ENCODE measurements at places on chromosomes 3 and 15.

DNA sequence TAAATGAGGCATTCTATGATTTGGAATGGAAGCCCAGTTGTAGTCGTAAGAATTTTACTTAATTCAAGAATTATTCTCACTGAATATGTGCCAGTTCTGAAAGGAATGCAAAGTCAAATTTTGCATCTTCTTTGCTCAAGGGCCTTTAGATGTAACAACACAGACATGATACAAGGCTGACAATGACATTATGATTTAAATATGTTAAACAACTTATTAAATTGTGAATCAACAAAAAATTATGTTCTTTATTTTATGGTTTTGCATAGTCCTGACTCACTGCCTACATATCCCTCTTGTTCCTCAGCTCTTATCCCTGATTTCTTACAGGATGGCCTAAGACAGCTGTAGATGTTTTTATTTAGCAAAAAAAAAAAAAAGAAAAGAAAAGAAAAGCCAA, 170.9 kb upstream of the NR2E3 start:
- DNase-seq = no peak

- DNase-seq = no peak
Measured at GRCh38 chr3:132435911-132436425, 18.7 kb downstream of the DNAJC13 start.

DNA sequence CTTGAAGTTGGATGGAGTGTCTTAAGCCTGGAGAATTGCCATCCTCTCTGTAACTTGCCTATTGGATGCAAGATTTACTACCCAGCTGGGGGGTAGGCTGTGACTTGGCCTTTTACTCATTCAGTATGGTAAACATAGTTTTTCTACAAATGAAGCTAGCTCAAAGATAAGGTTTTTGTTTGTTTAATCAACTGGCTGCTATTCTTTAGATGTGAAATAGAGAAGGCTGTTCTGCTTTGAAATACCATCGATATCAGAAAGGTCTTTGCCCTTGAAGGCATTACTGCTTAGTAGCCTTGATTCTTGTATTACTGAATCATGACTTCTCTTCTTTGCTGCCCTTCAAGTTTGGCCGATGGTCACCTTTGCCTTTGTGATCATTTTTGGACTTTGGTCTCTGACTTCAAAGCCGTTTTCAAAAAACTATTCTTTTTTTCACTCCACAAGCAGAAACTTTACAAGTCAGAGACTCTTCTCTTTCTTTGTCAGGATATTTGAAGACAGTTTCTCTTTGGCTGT, 83.1 kb downstream of the GAP43 start:
- no peak for DNase-seq

GRCh38 chr15:97598353-97598798, 362.1 kb upstream of the ARRDC4 start:
- DNase-seq = no peak

DNA sequence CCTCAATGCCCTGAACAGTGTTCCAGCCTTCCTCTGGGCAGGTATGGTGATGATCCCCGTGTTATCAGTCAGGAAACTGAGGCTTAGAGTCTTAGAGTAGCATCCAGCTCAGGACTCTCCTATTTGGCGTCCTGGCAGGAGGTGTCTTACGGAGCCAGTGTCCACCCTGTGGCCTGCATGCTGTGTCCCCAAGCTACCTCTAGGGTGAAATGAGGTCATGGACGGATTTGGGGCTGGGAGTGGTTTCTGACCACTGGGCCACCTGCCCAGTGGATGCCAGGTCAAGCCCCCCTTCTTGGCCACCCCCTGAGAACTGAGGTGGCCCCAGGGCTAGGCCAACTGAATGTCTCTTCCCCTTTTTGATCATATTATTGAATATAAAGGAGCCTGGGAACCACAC, 27.2 kb upstream of the SLC6A6 start:
- DNase-seq = no peak

GRCh38 chr3:129794311-129795185, 99.0 kb downstream of the TMCC1 start:
- peak; percentile 9 for DNase-seq

- no peak for DNase-seq
Measured at GRCh38 chr3:14837878-14838258, 19.1 kb downstream of the FGD5 start.

DNA sequence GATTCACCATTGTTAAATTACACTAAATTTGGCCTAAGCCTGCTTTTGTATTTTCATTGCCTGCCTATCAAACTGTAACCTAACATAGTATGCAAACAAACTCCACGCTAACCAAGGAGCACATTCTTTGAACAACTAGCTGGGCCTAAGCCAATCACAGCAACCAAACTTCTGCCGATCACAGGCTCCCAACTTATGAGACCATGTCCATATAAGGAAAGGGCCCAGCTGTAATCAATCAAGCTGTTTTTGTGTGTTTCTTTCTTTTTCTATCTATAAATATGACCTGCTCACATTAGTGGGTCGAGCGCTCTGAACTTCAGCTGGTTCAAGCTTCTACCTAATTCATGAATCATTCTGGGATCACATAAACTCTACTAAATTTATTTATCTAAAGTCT, 473.6 kb downstream of the SI start:
- DNase-seq = no peak

DNA sequence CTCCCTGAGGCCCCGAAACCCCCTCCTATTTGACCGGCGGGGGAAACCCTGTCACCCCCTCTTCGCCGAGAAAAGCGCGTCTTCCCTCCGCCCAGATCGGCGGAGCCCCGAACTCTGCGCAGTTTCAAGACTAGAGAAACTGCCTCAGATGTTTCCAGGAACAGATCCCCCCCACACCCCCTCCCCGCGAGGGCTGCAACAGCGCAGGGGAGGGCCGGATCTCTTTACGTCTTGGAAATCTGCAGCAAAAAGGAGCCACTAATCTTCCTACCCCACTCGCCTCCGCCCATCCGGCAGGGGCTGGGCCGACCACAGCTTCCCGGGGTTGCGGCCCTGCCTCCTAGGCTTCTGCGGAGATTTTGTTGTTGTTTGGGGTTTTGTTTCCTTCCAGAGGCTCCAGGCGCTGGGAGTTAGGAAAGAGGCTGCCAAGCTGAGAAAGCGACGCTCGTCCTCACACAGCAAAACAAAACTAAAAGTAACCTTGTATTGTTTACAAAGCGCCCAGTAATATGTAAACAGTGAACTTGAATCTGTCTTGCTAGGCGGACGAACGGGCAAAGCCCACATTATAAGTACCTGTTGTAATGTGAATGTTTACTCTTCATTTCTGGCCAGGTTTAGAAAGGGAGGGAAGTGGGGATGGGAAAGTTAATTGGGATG, 2.2 kb downstream of the FOXB1 start:
- DNase-seq = peak; percentile 87

- no peak for DNase-seq
Measured at GRCh38 chr15:58535894-58536293, 104.1 kb downstream of the LIPC start.

DNA sequence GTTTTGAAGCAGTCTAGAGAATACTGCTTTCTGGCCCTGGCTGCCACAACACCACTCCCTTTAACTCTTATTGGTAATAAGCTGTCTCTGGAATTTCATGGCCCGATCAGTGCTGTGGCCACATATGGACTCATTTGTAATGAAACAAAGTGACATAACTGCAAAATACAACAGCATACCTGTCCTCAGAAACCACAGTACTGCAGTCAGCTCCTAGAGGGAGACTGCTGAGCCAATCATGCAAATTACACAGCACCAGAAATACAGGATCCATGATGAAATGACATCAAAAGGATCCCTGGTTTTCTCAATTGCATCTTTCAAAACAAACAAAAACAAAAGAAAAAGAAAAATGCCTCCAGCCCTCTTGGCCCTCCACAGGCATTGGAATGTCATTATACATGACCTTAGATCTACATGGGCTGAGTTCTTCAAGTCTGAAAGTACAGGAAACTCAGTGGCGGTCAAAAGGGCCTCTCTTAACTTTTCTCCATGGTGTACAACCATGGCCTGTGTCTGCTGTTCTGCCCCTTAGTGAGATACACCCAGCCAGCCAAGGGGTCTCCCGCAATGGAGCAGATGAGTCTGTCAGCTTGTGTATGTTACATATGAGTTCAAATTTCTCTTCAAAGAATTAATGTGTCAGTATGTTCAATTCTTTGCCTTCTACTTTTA, 24.9 kb upstream of the KBTBD12 start:
- DNase-seq = no peak

GRCh38 chr3:187743195-187744141, 1.8 kb downstream of the BCL6 start:
- DNase-seq = peak; percentile 81

DNA sequence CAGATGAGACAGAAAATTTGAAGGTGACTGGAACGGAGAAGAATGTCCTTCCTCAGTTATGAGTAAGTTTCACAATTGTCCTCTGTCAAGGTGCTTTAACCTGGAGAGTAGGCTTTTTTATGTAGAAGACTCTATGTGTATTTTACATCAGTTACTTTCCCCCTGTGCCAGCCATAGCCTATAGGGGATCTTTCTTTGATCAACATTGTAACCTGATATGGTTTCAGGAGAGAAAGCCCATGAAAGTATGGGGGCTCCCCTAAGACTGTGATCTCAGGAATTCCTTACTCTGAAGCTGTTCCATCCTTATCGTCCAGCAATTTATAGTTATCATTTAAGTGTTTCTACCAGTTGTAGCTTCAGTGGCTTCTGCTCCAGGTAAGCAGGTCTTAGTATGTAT, 1076.3 kb upstream of the EPHA6 start:
- DNase-seq = no peak

DNA sequence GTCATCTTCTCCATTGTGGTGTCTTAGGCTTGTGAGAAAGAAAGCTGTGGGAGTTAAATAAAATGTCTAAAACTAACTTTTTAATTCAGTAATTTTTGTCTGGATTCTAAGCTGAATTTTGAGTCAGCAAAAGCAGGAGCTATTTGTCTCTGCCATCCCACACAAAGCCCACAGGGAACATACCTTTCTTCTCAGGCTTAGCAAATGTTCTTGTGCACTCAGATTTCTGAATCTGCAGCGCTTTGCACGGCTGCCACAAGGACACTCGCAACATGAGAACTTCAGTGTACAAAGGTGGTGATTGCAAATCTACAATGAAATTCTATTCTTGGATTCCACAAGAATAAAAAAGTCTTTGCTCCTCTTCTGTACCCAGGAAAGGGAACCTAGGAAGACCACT, 88.2 kb upstream of the RNF7 start:
- no peak for DNase-seq

GRCh38 chr15:84947947-84948830, 33.5 kb upstream of the PDE8A start:
- DNase-seq = no peak

All from activated CD4-positive, alpha-beta memory T cell treated with anti-CD3 and anti-CD28 coated beads for 36 hours (primary cell).